Right lung (tissue), 10 donors: ENCODE measurements at places on chromosomes 7 and 10. TPM values are rescaled to one million over a fixed set of nuclear protein-coding genes. Genes with fewer than 3 reads are reported as not detected.

The SPDYE6 gene
- 2.0 TPM for polyA plus RNA-seq

The CSGALNACT2 gene
- polyA plus RNA-seq = 25.5 TPM

The DYDC2 gene
- polyA plus RNA-seq = 3.7 TPM

The MACC1 gene
- 11.2 TPM for polyA plus RNA-seq

The KLLN gene
- 0.90 TPM for polyA plus RNA-seq

The SVIL gene
- polyA plus RNA-seq = 43.0 TPM

The ARHGEF5 gene
- 10.6 TPM for polyA plus RNA-seq

The FAM25A gene
- polyA plus RNA-seq = not detected

The LIPF gene
- polyA plus RNA-seq = not detected

The PARD3 gene
- polyA plus RNA-seq = 38.0 TPM

The KCNIP2 gene
- polyA plus RNA-seq = 8.4 TPM

The CFAP70 gene
- polyA plus RNA-seq = 10.7 TPM

The ZNF107 gene
- polyA plus RNA-seq = 16.5 TPM

The SLC13A1 gene
- polyA plus RNA-seq = 0.07 TPM

The HPS1 gene
- 41.6 TPM for polyA plus RNA-seq

The ARHGAP22 gene
- 2.3 TPM for polyA plus RNA-seq

DNA sequence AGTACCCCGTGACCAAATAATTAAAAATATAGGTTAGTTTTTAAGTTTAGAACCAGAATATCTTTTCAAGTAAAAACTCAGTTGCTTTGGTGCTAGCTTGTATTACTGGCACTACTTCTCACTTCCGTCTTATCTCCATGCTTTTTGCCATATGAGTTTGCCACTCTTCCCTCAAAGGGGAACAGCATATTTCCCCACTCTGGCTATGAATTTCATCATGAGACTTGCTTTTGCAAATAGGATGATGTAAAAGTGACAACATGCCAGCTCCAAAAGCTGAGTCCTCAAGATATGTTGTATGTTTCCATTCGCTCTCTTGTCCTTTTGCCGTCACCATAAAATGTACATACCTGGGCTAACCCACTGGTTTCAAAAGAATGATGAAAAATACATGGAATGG, 178.1 kb upstream of the SEMA3A start:
- DNase-seq = no peak

GRCh38 chr10:2556883-2557282, 510.5 kb upstream of the PFKP start:
- no peak for DNase-seq

GRCh38 chr7:55065079-55065478, 46.3 kb downstream of the EGFR start:
- DNase-seq = no peak

GRCh38 chr7:10475940-10476641, 497.6 kb upstream of the PHF14 start:
- DNase-seq = no peak

GRCh38 chr10:30041196-30042105, 17.9 kb downstream of the JCAD start:
- peak; percentile 46 for DNase-seq

- DNase-seq = no peak
Observed at GRCh38 chr7:4147926-4148620, 534.0 kb upstream of the FOXK1 start.

DNA sequence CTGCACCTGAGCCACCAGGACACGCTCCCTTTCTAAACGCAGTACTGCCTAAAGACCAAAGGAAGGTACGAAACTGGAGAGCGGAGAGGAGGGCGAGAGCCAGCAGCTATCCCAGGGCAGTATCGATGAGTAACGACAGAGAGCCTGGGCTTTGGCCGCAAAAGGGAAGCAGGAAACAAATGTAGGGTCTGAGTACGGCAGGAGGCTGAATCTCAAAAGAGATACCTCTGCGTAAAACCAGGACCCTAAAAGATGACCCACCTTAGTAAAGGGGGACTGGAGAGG, 20.4 kb downstream of the PARP12 start:
- no peak for DNase-seq

GRCh38 chr10:131195558-131196159, 115.9 kb downstream of the TCERG1L start:
- no peak for DNase-seq

GRCh38 chr10:11157292-11158076, 139.8 kb downstream of the CELF2 start:
- DNase-seq = no peak

DNA sequence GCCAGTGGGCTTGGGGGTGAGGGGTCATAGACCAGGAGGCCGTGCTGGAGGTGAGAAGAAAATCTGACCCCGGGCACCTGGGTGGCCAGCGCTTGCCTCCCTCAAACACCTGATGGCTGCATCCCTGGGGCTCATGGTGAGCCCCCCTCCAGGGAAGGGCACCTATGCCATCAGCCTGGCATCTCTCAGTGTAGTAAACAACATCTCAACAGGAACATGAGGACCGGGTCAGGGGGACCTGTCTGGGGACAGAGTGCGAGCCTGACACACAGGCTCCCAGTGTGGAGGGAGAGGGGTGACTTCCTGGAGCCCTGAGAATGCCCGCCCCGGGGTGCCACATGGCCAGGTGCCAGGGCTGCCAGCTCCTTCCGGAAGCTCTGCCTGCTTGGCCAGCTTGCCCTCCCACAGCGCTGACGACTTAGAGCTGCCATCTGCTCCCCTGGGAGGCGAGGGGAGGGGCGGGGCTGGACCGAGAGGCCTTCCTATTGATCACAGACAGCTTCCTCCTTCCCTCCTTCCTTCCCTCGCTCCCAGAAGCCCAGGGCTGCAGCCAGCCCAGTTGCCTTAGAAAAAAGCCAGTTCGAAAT, 12.3 kb downstream of the STX1A start:
- no peak for DNase-seq

GRCh38 chr10:128971374-128972035, 495.5 kb upstream of the MGMT start:
- no peak for DNase-seq

- no peak for DNase-seq
Observed at GRCh38 chr7:112622159-112622715, 141.4 kb downstream of the LSMEM1 start.

GRCh38 chr7:1650363-1651030, 19.6 kb upstream of the ELFN1 start:
- no peak for DNase-seq

- peak; percentile 14 for DNase-seq
Observed at GRCh38 chr7:91826377-91826776, 54.1 kb downstream of the MTERF1 start.

DNA sequence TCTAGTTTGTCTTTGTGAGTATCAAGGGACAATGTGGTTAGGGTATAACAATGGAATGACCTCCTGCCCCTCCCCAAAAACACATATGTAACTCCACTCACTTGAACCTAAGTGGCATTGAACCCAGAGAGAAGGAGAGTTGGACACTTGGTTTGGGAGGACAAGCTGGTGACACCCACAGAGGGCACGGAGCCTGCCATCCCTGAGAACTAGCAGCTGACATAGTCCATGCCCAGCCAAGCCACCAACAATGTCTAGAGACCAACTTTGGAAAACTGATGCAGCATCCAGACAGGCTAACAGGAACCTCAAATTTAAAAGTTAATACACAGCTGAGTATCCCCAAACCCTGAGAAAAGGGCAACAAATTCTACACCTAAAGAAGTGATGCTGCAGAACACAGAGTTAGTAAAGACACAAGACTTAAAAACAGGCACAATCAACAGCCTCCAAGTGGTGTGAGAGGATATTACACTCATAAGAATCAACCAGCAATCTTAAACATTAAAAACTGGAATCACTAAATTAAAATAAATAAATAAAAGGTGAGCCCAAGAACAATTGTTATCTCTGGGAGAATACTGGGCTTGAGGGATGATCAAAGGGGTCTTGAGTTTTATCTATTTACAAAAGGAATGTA, 27.2 kb downstream of the NUDCD3 start:
- DNase-seq = no peak

DNA sequence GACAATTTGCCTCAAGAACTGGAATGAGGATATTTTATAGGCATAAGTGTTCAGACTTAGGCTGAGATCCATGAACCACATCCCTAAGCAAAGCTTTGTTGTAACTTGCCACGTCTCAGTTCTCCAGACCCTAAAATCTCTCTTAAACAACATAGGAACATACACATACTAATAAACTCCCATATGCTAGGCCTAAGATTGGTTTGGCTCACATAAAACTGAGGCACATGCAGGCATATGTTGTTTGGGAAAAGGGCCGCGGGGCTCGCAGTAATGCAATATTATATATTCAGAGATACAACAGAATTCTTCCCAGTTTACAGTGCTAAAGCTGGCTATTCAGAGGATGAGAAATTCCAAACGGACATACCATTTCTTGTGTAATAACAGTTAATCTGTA, 61.0 kb downstream of the DOCK4 start:
- DNase-seq = no peak

GRCh38 chr10:90327611-90328010, 530.2 kb downstream of the HTR7 start:
- DNase-seq = no peak

- no peak for DNase-seq
Observed at GRCh38 chr7:127581716-127582115, 3.7 kb downstream of the GCC1 start.

GRCh38 chr7:154699417-154699816, 303.5 kb downstream of the PAXIP1 start:
- DNase-seq = no peak

DNA sequence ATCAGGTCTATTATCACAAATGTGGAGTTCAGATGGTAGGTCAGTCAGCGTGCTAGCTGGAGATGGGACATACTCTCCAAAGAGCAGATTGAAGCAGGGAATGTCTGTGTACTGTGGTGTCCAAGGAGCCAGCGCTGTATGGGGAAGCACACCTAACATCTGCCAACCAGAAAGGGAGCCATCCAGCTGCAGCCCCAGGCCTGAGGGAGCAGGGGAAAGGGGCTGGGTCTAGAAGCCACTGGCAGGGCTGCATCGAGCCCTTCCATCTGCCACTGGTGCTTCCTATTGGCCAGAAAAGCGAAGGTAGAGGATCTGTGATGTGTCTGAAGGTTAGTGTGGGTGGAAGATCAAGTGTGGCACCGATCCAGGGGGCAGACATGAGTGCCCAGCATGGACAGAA, 8.0 kb upstream of the RAMP3 start:
- no peak for DNase-seq

- DNase-seq = no peak
Observed at GRCh38 chr7:15853832-15854470, 167.5 kb upstream of the MEOX2 start.

DNA sequence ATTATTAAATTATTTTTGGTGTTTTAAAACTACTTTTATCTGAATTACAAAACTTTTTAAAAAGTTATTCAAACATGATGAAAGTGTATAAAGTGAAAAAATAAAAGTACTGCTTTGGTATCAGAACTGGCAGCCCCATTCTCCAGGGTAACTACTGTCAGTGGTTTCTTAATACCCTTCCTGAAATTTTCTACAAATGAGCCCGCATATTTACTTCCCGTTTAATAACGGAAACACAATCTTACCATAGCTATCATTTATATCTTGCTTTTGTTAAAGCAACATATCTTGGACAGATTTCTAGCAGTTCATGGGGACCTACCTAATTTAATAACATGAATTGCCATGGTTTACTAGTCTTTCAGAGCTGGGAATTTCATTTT, 249.9 kb downstream of the RNLS start:
- DNase-seq = no peak

GRCh38 chr7:141847996-141848395, 6.7 kb upstream of the PRSS37 start:
- DNase-seq = no peak

GRCh38 chr10:13709931-13710650, 123.3 kb downstream of the PRPF18 start:
- DNase-seq = no peak

GRCh38 chr7:30771880-30772425, 736 bp downstream of the MINDY4 start:
- no peak for DNase-seq

DNA sequence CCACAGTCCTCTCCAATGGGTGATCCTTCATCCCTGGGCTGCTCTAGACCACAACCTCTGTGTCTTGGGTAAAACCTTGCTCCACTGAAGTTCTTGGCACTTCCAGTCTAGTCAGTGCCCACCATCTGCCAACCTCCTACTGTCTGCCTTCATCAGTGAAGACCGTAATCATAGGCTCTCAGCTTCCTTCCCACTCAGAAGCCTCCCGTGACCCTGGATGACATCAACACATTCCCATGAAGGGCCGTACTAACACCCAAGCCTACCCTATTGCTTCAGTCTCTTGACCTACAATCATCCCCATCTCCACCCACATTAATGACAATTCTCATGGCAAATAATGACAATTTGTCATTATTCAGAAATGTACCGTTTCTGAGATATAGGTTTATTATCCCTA, 27.6 kb upstream of the GARS1 start:
- no peak for DNase-seq

DNA sequence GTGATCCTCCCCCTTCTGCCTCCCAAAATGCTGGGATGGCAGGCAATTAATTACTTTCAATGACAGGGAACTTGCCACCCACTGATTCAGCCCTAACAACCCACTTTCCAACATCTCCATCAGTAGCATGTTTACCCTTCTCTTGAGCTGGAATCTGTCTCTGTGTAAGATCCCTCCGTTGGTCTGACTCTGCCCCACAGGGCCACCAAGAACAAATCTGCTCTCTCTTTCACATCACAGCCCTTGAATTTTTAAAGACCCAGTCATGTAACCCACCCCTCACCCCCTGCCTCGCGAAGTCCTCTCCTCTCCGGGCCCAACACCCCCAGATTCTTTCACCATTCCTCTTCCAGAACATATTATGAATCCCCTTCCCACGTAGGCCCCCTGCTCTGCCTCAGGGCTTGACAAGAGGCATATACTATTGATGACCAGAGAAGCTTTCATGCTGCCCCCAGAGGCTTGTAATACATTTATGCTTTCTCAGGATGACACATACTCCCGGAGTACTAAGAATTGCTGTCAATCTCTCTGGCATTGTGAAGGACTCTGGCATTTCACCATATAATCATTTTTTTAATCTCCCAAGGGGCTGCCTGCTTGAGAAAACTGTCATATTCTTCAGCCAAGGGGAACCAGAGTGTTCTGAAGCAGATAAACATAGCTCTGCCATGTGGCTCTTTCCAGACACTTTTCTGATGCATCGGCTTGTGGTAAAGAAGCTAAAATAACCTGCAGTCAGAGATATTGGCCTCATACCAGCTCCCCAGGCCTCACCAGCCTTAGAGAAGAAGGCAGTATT, 179.2 kb upstream of the AUTS2 start:
- DNase-seq = no peak

- no peak for DNase-seq
Observed at GRCh38 chr10:12238821-12239220, 42.8 kb downstream of the CDC123 start.

- no peak for DNase-seq
Observed at GRCh38 chr7:149027055-149027454, 1.2 kb downstream of the PDIA4 start.

DNA sequence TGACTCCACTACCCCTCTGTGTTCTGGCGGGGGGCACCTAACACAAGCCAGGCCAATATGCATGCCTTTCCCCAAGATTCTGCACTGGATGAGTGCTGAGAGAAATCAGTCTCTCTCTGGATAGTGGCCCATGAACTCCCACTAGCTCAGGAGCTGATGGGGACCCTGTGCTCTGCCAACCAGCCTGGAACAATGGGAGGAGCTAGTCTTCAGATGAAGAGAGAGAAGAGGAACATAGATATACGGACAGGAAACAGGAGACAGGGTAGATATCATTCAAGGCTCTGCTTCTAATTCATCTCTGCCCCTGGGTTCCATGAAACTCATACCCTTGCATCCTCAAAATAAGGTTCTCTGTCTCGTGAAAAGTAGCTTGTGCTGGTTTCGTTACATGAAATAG, 27.9 kb upstream of the PLXNA4 start:
- DNase-seq = no peak

- no peak for DNase-seq
Observed at GRCh38 chr7:95092324-95092723, 184.9 kb downstream of the PPP1R9A start.
